Activated T-helper 9 cell treated with anti-CD3 and anti-CD28 coated beads, Interleukin-2, amount 50 U/mL, for 16 hours (primary cell): ENCODE measurements at places on chromosomes 11 and 22.

DNA sequence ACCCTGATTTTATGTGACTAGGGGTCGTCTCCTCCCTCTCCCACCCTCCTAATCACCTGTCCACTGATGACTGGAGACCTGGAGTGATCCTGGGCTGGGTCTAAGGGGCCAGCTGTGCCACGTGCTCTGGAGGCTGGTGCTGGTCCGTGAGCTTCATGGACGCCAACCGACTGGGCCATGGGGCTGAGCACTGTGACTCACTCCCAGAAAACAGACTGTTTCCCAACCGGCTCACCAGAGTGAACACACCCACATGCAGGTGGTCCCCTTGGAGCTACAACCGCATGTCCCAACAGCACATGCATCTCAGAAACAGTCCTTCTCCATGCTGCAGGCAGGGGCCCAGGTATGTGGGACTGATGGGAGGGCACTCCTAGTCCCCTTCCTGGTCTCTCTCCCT, 14.0 kb upstream of the LMO1 start:
- DNase-seq, result no peak

DNA sequence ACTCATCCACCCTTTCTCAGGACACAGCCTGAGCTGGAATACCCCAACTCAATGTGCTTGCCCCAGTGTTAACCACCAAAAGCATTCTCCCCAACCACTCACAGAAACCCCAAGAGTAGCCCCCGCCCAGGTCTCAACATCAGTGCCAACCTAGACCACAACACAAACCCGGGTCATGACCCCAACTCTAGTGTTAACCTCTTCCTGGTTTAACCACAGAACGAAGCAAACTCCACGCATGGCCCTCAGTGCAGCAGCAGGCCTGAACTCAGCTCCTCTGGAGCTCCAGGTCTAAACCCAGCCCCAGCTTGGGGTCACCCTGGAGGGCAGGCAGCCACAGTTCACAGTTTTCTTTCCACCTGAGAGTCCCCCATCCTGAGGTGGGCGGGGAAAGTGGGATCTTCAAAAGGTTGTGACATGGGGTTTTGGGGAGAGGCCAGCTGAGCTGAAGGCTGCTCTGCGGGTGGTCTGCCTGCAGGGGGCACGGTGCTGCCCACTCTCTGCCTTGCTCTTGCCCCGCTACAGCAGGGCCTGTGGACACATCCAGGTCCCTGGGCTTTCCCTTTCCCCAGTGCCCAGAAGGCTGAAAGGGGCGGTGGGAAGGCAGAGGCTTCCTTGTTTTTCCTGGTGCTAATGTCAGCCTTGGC, 37.9 kb downstream of the NECTIN1 start:
- no peak for DNase-seq

DNA sequence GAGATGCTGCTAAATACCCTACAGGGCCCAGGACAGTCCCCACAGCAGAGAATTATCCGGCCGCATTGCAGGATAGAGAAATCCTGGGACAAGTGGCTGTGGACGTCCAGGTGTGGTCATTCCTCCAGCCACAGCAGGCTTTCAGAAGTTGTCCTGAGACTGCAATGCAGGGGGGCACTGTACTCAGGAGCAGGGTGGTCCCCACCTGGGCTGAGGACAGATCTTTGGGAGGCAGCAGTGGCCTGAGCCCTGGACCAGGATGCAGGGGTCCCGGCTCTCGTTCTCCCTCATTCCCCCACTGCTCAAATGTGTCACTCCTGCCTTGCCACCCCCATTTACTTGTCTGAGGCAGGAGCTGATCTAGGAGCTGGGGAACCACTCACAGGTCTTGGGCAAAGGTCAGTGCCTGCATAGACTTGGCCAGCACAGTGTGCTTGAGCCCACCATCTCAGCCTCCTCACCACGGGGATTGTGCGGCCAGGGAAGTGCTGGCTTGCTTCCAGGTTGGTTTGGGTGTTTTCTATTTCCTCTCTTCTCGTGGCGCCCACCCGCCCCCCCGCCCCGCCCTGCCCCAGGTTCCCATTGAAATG, 15.3 kb downstream of the LINC01488 start:
- no peak for DNase-seq

- no peak for DNase-seq
Measured at GRCh38 chr11:95279921-95280868, 49.2 kb upstream of the SESN3 start.

GRCh38 chr11:35579557-35580396, 38.5 kb upstream of the FJX1 start:
- DNase-seq, result no peak

GRCh38 chr22:29022101-29022817, 39.4 kb downstream of the C22orf31 start:
- no peak for DNase-seq

DNA sequence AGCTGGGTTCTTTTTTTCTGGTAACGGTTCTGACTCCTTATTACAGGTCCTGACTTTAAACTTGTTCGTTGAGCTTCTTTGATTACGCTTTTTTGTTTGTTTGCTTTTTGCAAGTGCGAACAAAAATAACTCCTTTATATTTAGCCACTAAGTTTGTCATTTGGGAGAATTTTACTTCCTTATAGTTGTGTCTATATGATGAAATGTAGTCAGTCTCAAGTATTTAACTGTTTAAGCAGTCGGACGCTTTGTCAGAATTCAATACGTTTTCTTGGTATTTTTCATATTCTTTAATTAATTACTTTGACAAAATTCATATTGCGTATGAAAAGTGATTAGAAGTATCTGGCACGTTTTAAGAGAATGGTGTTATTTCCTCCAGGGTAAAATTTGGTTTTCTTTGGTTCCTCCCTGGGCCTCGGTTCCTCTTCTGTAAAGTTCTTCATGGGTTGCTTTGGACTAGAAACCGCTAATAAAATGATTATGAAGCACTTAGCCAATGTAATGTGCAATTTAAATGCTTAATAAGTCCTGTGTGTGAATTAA, 1.3 kb downstream of the CBL start:
- no peak for DNase-seq

- DNase-seq, result no peak
Measured at GRCh38 chr11:8091721-8092120, 10.7 kb downstream of the TUB start.

- DNase-seq, result no peak
Measured at GRCh38 chr22:31278151-31278621, 14.1 kb downstream of the PIK3IP1 start.

DNA sequence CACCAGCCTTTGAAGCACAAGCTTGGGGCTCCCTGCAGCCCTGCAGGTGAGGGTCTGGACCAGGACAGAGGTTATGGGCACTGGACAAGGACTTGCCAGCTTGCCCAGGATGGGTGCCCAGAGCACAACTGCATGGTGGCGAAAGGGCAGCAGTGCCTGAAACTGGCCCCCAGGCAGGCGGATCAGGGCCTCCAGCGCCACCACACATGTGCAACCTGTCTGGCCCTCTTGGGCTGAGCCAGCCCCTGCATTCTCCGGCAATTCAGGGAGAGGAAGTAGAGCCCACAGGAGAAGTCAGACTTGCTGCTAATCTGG, 18.8 kb downstream of the MB start:
- no peak for DNase-seq

- no peak for DNase-seq
Measured at GRCh38 chr11:108115500-108116140, 5.7 kb upstream of the ACAT1 start.

DNA sequence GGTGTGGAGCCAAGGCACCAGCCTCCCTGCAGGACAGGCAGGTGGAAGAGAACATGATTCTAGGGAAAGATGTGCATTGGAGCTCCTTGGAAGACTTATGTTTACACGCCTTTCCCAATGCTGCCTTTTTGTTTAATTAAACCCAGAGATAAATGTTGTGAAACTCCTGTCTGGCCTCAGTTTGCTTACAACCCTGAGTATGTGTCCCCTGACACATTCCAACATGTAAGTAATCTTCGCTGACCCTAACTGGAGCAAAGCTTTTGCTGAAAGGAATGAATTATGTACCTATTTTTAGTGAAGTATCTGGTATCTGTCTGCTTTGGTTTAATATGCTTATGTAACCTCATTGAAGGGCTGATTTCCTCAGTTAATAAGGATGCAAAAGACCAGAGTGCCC, 56.7 kb downstream of the APIP start:
- no peak for DNase-seq

DNA sequence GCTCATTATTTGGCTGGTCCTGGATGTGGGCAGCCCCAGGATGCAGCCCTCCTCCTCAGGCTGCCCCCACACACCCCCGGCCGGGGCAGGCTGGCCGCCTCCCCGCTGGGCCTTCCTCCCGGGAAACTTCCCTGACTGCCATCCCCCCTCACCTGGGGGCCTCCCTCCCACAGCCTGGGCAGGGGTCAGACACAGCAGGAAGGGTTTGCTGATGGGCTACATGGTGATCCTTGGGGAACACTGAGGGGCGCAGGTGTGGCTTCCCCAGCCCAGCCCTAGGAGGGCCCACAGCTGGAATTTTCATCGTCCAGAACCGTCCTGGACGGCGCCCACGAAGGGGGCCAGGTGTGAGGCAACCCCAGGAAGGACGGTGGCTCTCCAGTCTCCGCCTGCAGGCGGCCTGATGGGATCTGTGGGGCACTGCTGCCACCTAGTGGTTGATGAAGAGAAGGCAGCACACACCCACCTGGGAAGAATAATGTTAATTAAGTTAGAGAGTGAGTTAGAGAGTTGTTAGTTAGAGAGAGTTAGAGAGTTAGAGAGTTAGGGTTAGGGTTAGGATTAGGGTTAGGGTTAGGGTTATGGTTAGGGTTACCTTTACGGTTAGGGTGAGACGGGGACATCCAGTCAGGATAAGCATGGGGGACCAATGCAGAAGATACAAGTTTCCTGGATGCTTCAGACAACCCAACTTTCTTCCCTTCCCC, 75.9 kb upstream of the PRR5 start:
- DNase-seq, result peak; percentile 63

DNA sequence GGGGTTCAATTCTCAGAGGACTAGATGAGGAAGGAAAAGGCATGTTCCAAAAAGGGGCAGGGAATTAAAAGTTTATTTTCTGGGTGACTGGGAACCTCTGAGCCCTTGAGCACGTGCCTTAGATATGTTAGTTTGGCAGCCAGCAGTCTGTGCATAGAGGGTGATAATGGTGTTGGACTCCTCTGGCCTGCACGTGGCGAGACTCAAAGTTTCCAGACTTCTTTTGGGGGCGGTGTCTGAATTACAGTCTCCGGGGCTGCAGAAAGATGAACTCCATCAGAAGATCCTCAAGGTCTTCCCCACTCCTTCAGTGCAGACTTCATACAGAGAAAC, 861 bp upstream of the ZNRF3 start:
- no peak for DNase-seq

GRCh38 chr11:99934008-99934407, 753.1 kb upstream of the ARHGAP42 start:
- no peak for DNase-seq

GRCh38 chr11:106464728-106465127, 387.3 kb downstream of the AASDHPPT start:
- no peak for DNase-seq

GRCh38 chr11:121586750-121587149, 134.0 kb upstream of the SORL1-AS1 start:
- no peak for DNase-seq

DNA sequence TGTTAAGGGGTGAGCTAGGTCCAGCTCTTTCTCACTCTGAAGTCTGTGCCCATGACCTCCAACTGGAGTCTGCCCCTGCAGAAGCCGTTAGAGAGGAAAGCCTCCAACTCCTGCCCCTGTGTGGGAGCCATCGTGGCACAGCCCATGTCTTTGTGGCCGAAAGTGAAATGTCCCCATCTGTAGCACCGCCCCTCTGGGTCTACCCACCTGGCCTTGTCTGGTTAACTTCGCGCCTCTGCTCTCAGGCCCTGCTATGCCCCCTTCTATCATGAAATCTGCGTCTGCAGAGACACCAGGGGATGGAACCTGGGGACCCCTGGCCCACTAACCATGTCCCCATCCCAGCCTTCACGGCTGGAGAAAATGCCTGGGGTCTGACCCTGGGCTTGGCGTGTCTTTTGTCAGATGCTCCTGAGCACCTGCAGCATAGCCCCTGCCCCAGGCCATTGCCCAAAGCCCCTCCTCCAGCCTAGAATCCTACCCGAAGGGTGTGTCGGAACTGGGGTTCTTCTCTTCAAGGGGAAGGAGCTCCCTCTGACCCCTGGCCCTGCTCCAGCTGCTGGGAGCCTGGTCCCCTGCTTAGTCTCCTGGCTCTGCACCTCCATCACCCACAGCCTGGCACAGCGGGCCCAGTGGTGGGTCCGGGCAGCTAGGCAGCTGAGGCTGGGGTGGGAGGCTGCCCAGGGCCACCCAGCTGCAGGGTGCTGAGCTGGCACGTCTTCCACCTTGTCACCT, 35.8 kb upstream of the HMOX1 start:
- no peak for DNase-seq

GRCh38 chr11:72361321-72361720, 73.0 kb downstream of the CLPB start:
- no peak for DNase-seq

GRCh38 chr11:123560006-123560405, 94.4 kb downstream of the SCN3B start:
- DNase-seq, result no peak

GRCh38 chr11:69000391-69000790, 12.7 kb downstream of the MRGPRF start:
- DNase-seq, result no peak

DNA sequence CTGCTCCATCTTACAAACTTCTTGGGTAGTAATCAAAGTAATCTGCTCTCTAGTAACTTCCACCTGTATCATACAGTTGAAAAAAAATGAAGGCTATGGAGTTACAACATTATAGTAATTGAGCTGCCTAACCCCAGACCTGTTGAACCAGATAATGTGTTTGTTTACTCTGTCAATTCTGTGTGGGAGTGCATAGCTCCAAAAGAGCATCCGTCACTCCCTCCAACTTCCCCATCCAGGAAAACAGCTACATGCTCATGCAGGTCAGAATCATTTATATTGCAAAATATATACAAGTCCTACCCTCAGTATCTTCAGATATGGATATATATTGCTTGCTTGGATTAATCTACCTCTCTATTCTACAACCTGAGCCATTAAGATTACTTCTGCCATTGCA, 244.0 kb upstream of the ANO5 start:
- DNase-seq, result no peak

- peak; percentile 24 for DNase-seq
Measured at GRCh38 chr22:38262051-38262795, 10.6 kb downstream of the TMEM184B start.

DNA sequence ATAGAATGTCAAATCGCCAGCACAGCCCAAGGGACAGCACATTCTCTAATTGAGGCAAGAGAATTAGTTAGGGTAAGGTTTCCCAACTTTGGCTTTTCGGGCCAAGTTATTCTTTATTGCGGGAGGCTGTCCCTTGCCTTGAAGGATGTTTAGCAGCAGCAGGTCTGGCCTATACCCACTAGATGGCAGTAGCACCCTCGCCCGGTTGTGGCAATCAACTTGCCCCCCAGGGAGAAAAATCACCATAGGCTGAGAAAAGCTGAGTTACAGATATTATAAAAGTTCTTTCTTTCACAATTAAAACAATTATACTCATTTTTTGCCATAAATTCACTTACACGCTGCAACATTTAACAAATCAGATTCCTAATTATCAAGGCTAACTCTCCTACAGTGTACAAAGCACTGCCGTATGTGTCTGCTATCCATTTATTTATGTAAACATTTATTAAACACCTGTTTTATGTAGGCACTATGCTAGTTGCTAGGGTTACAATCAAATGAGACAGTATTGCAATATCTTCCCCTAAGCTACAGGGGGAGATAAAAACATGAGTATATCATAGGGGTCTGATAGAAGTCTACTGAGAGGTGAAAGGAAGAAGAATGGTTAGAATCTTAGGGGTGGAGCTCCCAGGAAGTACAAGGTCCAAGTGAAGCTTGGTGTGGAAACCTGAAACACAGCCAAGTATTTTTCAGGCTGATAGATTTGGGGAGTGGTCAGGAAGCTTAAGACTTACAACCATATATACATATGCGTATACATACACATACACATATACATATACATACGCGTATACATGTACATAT, 452.3 kb downstream of the RAB38 start:
- DNase-seq, result no peak

GRCh38 chr11:70010774-70011173, 67.3 kb upstream of the ANO1 start:
- DNase-seq, result no peak
